Stimulated activated CD4-positive, alpha-beta T cell treated with anti-CD3 and anti-CD28 coated beads, Interleukin-15, amount 100 ng/mL, for 1 hour (primary cell): ENCODE measurements at places on chromosomes 12 and 14.

DNA sequence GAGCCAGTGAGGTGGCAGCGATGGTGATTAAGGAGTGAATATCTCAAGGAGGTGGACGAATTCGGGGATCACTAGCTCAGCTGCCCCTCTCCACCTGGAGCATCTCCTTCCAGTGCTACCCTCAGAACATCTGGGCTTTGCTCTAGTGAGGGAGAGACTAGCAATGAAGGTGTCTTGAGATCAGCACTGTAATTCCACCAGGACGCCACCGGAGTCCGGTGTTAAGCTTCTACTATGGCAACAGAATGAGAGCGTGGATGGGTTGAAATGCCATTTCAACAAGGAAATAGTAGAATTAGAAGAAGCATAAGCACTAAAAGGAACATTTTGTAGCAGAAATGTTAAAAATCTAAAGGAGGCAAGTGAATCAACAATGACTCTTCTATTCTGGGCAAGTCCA, 61.1 kb downstream of the NTF3 start:
- DNase-seq, result no peak

GRCh38 chr14:90496379-90496778, 99.5 kb downstream of the CALM1 start:
- DNase-seq, result no peak

- no peak for DNase-seq
Observed at GRCh38 chr12:97276661-97277429, 185.8 kb upstream of the RMST start.

DNA sequence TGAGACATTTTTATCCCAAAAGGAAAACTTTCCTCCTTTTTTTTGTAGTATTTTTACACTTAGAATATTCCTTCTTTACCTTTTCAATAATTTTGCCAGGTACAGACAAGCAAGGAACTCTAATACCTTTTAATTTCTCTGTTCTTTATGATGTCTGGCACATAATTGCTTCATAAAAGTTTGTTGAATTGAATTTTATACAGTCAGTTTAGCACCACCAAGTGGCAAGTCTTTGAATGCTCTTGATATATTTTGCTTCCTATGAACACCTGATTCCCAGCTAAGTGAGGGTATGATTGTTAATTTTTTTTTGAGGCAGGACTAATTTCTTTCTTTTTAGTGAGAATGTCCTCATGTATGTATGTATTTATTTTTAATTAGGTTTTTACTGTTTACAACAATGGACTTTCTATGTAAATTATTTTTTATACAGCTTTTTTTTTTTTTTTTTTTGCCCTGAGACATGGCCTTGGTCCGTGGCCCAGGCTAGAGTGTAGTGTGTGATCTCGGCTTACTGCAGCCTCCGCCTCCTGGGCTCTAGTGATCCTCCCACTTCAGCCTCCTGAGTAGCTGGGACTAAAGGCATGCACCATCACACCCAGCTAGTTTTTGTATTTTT, 6.9 kb downstream of the TBC1D15 start:
- no peak for DNase-seq

- DNase-seq, result no peak
Observed at GRCh38 chr12:26361964-26362363, 166.6 kb downstream of the SSPN start.

DNA sequence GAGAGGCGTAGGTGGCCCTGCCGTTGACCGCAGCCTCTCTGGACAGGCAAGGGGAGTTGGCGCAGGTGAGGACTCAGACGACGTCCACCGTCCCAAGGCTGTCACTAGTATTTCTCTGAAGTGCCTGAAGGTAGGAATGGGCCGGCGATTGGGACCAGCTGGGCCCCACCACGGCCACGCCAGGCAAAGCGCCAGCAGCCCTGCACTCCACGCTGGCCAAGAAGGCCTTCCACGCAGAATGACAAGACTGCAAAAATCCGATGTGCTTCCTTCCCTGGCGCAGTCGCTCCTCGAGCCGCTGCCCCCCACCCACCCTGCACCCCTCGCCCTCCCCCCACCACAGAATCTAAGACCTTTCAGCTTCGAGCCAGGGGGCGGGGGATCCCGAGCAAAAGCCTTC, 17.3 kb upstream of the MLXIP start:
- no peak for DNase-seq

- DNase-seq, result no peak
Observed at GRCh38 chr14:75961662-75962061, 20.1 kb downstream of the TGFB3 start.

GRCh38 chr14:92561906-92562479, 48.4 kb downstream of the RIN3 start:
- no peak for DNase-seq

DNA sequence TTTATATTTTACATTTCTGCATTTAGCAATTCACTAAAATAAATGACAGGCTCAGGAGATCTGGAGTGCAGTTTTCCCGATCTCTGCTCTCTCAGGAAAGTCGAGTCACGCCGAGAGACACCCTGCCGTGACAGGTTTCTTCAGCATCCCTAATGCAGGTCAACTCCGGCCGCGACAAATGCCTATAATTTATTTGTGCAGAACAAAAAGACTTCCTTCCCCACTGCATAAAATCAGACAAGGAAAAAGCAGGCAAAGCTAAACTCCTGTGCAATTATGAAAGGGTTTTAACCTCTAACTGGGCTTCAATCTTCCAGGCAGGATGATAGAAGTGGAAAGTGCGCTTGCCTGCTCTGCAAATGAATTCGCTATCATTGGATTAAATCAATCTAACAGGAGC, 28.1 kb downstream of the SPRING1 start:
- no peak for DNase-seq

DNA sequence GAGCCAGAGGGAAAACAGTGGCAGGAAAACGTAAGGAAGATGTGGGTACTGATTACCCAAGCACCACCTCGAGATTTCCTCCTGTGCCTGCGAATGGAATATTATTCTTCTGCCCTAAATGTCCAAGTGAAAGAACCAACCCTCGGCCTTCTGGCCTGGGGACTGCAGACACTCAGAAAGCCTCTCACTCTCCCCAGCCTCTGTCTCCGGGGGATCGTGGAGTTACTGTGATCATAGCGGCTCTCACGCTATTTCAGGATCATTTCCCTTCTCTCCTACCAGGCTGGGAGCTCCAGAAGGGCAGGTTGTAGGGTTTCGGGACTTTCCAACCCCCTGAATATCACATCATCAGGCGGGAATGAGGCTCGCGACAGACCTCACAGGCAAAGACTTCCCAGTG, 68.9 kb downstream of the KDM2B start:
- DNase-seq, result no peak

GRCh38 chr12:52145228-52146088, 46.4 kb downstream of the KRT80 start:
- no peak for DNase-seq

- no peak for DNase-seq
Observed at GRCh38 chr14:75738192-75738591, 77.1 kb downstream of the TTLL5 start.

- no peak for DNase-seq
Observed at GRCh38 chr12:102769323-102769916, 147.6 kb downstream of the PAH start.
